ENCODE measurements at places on chromosomes 12 and 14. TPM values are rescaled to one million over a fixed set of nuclear protein-coding genes. Genes with fewer than 3 reads are reported as not detected.

- DNase-seq = no peak
- peaks cover 21% of the 10 kb centered on the region for H3K4me1 ChIP-seq
Measured at GRCh38 chr14:19974844-19975243, 547 bp upstream of the OR4K15 start.

DNA sequence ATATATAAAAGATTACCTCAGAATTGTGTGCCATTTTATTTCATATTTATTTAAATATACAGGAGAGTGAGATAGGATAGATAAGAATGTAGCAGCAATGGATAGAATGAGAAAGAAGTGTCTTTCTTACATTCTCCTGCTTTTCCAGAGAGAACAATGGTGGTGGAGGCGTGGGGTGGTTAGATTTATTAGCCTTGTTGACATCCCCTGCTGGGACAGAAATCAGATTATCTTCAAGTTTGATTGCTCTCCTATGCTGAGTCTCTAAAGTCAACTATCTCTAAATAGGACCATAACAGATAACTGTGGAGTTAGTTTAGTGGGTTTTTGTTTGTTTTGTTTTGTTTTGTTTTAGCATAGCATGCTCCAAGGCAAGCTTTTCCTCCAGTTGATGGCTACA, 397.6 kb downstream of the LRFN5 start:
- H3K27ac ChIP-seq = no peak overlapping the region
- no peaks in the 10 kb centered on the region for H3K36me3 ChIP-seq
- no peaks in the 10 kb centered on the region for H3K27me3 ChIP-seq

DNA sequence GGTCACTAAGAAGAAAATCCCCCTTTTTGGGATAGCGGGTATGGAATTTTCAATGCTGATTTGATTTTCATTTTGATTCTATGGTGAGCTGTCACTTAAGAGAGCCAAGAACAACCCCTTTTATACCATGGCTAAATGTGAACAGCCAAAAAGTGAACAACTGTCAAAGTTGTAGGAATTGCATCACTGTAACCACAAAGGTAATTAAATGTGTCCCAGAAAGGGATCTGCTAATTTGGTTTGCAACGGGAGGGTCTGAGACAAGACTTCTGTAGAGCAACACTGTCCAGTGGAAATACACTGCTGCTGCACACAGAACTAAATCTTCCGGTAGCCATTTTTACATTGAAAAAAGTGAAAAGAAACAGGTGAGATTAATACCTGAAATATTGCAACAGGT, 14.6 kb downstream of the CHST11 start:
- H3K27ac ChIP-seq = peak overlapping the region; percentile 27
- H3K27me3 ChIP-seq = no peaks in the 10 kb centered on the region
- H3K4me1 ChIP-seq = peaks cover 73% of the 10 kb centered on the region
- peak overlapping the region; percentile 62 for H3K4me3 ChIP-seq

DNA sequence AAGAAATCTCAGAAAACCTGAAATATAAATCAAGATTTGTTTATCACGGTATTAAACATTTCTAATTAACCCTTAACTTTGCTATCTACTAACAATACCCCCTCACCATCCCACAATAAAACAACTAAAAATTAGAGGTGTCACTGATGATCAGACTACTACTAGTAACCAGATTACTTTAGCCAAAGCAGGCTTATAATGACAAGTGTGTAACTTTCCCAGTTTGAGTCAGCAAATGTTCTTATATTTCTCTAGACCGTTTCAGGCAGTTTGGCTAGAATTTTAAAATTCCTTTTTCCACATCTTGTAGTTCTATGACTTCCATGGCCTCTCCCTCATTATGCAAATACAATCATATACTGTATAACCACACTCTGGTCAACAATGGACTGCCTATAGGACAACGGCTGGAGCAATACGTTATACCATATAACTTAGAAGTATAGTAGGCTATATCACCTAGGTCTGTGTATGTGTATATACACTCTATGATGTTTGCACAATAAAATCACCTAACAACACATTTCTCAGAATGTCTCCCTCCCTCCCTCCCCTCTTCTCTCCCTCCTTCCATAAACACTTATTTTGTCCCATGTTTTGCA, 102.1 kb downstream of the DENND5B start:
- no peak overlapping the region for H3K4me3 ChIP-seq
- H3K36me3 ChIP-seq = no peaks in the 10 kb centered on the region
- peaks cover 16% of the 10 kb centered on the region for H3K27me3 ChIP-seq
- H3K4me1 ChIP-seq = no peaks in the 10 kb centered on the region
- H3K27ac ChIP-seq = no peak overlapping the region
- no peak for DNase-seq

DNA sequence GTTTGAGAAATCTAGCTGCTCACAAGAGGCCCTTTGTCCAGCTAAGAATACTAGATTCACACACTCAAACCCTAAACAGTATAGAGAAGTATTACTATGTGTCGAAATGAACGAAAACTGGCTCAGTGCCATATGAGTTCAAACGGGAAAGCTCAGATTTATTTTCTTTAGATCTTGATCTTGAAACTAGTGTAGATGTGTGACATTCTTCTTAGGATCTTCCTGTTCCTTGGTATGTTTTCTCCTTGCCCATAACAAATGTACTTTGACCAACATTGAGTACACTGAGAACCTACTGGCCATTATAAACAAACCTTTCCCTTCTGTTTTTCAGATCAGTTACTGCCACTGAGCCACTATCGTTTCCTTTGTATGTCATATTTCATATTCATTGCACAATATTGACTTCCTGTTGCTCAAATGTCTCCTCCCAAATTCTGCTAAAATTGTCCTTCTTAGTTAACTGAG, 21.3 kb downstream of the MYBPC1 start:
- peak overlapping the region; percentile 64 for H3K27ac ChIP-seq
- no peak for DNase-seq
- H3K27me3 ChIP-seq = peaks cover 22% of the 10 kb centered on the region
- H3K4me1 ChIP-seq = peaks cover 20% of the 10 kb centered on the region

- H3K27me3 ChIP-seq = no peaks in the 10 kb centered on the region
- H3K4me3 ChIP-seq = no peak overlapping the region
- no peaks in the 10 kb centered on the region for H3K4me1 ChIP-seq
- H3K27ac ChIP-seq = no peak overlapping the region
Measured at GRCh38 chr14:65817011-65817410, 404.5 kb downstream of the FUT8 start.

NFATC4 gene
- total RNA-seq = not detected

ACRBP gene
- 2.1 TPM for total RNA-seq

All from natural killer cell treated with Interleukin-12 subunit alpha and Interleukin-12 subunit beta and Interleukin-15 and Interleukin-18, amount 100 ng/mL, for 72 hours (primary cell).